Kidney capillary endothelial cell (primary cell): ENCODE measurements at places on chromosomes 5 and 9.

DNA sequence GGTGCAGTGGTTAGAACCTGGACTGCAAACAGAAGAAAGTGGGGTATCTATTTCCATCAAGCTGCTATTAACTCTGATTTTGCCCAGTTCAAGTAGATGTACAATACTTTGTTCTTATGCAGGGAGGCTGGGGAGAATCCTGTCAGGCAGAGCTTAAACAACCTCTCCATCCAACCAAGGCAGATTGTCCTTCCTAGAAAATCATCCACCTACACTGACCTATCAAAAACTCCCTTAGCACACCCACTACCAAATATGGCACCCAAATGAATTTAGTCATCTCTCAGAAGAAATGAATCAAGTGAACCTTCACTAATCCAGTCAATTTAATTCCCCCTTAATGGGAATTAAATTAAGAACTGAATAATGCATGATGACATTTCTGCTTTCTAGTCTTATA lies 18.4 kb upstream of the HEMGN start:
- no peak for DNase-seq

DNA sequence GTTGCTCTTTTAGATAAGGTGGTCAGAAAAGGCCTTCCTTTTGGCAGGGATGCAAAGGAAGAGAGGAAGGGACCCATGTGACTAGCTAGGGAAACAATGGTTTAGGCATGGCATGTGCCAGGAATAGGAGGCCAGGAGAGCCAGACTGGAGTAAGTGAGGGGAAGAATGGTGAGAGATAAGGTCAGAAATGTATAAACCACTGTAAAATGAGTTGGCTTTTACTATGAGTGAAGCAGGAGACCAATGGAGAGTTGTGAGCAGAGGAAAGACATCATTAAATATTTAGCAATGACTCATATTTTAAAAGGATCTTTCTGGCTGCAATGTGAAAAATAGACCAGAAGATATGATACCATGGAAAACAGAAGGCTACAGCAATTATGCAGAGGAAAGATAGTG lies 50.9 kb downstream of the AP3B1 start:
- peak; percentile 0 for DNase-seq

DNA sequence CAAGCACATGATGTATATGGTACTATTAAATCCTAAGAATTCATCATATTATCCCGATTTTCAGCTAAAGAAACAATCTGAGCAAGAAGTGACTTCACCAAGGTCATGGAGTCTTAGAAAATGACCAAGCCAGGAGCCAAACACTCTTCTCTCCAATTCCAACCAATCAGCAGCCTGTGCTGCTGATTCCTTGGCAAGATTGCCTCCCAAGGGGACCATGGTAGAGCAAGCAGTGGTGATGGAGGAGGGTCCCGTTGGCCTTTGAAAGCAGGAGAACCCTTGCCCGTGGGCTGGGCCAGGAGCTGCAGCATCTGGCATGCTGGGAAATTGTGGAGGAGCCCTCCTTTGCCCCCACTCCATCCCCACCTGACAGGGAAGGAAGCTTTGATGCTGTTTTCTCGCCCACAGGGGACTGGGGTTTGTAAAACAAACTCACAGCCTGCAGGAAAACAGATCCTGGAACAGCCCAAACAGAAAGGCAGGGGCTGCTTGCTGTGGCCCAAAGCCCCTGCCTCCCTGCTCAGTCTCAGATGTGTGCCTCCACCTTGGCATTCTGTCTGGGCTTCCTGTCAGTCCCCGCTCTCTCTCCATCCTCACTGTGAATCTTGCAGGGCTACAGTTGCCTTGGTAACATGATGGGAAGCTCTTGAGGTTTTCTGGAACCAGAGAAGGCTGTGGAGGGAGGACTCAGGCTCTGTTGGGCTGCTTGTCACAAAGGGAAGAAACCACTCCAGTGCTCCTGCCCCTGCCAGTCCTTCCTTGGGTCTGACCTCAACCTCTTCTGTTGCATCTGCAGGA lies 70.8 kb upstream of the HSPA9 start:
- DNase-seq: no peak

GRCh38 chr5:116378777-116379121 lies 195.9 kb downstream of the SEMA6A start:
- no peak for DNase-seq

DNA sequence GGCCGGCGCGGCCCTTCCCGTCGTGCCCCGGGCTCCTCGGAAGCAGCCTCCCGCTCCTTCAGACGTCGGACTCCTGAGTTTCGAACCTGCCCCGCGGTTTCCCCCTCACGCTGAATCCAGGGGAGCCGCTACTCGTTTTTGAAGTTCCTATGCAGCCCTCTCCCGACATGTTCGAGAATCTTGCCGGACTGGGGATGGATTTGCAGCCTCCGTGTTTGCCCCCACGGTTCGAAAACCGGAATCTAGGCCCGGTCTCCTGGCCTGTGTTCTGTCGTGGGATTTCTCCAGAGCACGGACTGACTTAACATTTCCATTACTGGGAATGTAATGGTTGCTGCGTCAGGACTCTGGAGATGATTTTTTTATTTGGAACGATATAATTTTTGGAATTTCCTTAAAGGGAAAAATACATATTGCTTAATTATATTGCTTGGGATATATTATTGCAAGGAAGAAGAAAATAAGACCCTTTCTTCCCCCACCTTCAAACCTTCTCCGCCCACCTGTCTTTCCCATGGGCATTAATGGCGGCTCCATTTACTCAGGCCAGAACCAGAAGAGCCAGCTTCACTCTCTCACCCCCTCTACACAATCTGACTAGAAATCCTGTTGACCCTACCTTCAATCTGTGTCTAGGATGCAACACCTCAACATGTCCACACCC lies 8.5 kb upstream of the MGAT1 start:
- no peak for DNase-seq

DNA sequence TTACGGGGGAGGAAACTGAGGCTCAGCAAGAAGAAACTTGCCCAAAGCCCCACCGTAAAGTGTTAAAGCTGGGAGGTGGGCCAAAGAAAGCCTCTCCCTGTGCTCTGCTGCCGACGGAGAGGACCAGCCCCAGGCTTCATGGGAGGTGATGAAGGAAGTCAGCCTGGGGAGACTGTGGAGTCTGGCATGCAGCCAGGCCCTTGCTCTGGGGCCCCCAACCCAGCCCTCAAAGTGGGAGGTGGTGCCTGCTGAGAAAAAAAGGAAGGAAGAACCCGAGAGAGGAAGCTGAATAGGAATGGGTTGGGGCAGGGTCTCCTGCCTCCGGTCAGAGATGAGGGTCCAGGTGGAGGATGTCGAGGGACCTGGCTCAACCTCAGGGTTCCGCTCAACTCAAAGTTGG lies 3.8 kb downstream of the RNF44 start:
- no peak for DNase-seq

- DNase-seq: no peak
These were observed 52.5 kb downstream of the OXCT1 start for GRCh38 chr5:41817625-41818301.

GRCh38 chr5:131913603-131914002 lies 31.9 kb downstream of the MEIKIN start:
- no peak for DNase-seq

GRCh38 chr5:169013846-169014245 lies 287.1 kb downstream of the SLIT3 start:
- no peak for DNase-seq

- no peak for DNase-seq
These were observed 22.1 kb downstream of the SRP19 start for GRCh38 chr5:112883192-112883591.

DNA sequence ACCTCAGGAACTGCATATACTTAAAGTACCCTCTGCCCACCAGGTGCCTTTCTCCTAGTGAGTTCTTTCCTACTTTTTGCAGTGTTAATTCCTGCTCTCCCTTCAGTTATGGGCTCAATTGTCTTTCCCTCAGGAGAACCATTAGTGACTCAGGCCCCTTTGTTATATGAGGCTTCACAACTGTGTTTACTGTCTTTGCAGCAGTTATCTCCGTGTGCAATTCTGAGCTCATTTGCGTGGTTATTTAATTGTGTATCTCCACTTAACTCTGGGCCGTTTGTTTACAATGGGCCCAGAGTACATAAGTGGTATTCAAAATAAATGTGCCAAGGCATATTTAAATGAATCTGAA lies 9.6 kb downstream of the FBXO38 start:
- DNase-seq: no peak

DNA sequence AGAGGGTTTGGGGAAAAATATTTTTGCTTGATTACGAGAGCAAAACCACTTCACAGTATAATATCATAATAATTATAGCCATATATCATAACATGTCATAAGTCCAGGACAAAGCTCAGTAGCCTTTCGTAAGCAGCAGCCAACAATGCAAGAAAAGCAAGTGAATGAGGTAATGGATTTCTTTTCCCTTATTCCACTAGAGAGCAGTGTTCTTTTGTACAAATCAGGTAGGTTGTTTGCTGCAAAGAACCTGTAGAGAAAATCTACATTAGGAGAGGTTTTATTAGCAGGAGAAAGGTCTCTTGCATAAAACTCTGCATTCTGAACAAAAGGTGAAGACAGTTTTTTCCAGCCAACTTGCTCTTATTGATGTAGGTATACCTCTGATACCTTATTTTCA lies 1033.4 kb downstream of the TLE4 start:
- DNase-seq: no peak

GRCh38 chr5:71752441-71753190 lies 33.5 kb downstream of the CARTPT start:
- DNase-seq: no peak

DNA sequence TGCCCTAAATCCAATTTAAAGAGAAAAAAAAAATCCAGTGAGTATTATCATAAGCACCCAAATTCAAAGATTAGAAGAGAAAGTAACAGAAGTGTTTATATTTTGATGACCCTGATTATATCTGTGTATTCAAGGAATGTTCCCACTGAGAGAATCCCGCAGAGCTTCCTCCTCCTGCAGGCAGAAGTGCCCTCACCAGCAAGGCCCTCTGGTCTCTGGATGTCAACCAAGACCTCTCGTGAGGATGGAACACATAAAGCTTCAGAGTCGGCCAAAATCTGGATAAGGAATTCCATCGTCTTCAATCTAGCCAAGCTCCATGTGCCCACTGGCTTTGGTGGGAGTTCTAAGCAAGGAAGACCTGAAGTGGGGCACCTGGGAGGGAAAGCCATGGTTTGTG lies 18.1 kb downstream of the PTCH1 start:
- DNase-seq: no peak

DNA sequence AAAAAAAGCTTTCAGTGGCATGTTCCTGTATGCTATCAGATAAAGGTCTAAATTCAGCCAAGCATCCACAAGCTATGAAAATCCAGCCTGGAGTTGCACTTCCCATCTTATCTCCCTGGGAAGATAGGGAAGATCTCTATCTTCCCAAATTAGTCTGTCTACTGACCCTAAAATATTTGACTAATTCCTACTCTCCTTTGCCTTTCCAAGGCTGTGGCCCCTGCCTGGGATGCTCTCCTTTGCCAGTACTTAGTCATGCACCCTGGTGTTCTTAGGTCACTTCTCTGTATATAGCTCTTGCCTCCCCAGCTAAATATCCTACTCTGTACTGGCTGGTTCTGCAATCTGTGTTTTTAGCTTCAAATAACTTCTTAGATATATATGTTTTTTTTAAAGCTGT lies 44.0 kb upstream of the PLPP1 start:
- DNase-seq: no peak

- DNase-seq: no peak
These were observed 174.2 kb downstream of the CACNA1B start for GRCh38 chr9:138051586-138052321.

DNA sequence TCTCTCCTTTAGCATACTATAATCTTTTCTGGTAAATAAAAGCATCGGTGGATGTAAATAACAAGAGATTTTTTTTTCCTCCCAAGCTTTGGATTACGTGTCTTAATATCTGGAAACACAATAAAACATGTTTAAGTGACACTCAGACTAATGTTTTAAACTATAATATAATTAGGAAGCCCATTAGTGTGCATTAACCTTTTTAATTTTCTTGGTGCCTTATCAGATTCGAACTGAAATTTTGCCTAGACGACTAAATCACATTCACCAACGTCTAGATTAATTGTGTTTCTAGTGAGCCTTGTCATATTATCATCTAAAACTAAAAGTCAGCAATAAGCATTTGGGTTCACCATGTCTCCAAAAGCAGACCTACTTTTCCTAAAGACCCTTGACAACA lies 110.2 kb downstream of the CDH6 start:
- no peak for DNase-seq

- peak; percentile 90 for DNase-seq
These were observed 8.4 kb downstream of the PDCL start for GRCh38 chr9:122819791-122820489.

DNA sequence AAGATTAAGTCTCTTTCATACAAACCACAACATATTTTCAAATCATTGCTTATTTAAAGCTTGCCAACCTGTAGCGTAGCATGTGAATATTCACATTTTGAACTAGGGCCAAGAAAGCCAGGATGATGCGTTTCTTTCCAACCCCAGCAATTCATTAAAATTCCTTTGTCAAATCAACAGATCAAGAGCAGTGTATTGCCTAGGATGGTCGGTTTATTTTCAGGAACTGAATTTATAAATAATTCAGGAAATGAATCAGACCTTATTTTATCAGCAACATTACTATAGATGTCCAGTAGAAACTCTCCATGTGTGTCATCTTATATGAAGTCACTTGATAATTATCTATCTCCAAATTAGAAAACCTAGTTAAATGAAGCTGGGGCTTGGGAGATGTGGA lies 13.2 kb upstream of the AUH start:
- peak; percentile 70 for DNase-seq

DNA sequence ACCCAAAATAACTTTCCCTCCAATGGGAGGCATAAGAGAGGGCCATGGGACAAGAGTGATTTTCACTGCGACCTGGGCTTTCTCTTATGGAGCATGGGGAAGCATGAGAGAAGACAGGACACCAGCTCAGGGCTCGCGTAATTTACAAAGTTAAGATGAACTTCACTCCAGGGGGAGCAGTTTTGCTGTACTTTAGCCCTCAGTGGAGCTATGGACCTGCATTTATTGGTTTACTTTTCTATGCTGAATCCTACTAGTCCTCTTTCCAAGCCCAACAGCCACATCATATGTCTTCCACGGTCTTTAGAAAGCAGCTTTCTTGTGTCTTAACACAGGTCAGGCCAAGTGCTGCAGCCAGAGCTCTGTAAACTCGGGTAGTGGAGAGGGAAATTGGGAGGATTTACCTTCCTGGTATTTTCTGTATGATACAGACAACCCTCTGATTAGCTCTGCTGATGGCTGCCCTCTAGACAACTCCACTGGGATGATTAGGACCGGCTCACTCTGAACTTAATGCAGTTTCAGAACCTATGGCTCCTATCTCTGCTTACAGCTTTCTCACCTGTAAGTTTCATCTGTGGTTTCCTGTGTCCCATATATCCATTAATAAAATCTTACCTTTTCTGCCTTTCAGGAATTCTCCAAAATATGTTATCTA lies 581.0 kb upstream of the RORB start:
- no peak for DNase-seq

GRCh38 chr9:108579757-108580439 lies 275.9 kb downstream of the ACTL7B start:
- DNase-seq: no peak

- DNase-seq: no peak
These were observed 191.6 kb upstream of the CTNND2 start for GRCh38 chr5:12095808-12096281.

- DNase-seq: no peak
These were observed 2075.3 kb upstream of the C9orf72 start for GRCh38 chr9:29648601-29649000.
